Activated gamma-delta T cell (primary cell): ENCODE measurements at places on chromosomes 16 and 17.

- DNase-seq = no peak
These were observed 143.1 kb downstream of the CDH13 start for GRCh38 chr16:82769845-82770244.

DNA sequence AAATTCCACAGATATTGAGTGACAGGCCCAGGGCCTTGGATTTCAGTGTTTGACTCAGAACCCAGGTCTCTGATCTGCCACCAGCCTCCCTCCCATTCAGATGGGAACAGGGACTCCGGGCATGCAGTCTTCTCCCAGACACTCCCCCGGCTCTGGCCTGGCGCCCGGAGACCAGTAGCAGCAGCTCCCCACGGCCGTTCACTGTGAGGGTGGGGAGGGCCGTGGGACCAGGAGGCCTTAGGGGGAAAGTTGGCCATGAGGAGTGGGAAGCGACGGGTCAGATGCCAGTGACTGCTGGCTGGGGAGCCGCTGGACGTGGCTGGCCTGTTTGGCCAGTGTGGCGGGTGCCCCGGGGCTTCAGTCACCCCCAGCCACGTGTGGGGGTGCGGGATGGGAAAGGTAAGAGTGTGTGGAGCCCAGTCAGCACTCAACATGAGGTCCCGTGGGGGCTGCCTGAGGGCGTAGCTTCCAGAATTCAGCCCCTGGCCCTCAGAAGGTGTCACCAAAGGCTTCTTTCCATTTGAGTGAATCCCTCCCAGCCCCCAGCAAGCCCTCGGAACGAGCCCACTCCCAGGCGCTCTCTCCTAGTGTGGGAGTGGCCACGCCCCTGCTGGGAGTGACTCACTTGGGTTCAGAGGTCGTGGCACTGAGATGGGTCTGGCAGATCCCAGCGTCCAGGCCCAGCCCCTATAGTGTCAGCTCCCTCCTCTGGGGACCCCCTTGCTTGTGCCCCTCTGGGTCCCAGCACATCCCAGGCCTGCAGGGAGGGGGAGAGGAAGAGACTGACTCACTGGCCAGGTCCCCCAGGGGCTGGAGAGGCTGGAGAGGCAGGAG is 309.4 kb downstream of the SEC14L1 start:
- DNase-seq = no peak

DNA sequence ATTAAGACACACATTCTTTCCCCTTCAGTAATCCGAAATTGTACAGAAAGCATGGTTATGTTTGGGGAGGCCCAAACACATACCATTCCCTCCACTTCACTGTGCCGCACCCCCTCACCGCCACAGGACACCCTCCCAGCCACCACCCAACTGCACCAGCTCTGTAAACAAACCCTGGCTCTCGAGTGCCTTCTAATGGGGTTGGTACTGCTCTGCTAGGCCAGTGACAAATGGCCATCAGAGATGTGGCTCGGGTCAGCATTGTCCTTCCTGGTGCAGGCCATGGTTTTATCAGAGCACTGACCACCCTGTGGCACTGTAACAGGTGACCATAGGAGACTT is 24.0 kb upstream of the SREBF1 start:
- DNase-seq = no peak

DNA sequence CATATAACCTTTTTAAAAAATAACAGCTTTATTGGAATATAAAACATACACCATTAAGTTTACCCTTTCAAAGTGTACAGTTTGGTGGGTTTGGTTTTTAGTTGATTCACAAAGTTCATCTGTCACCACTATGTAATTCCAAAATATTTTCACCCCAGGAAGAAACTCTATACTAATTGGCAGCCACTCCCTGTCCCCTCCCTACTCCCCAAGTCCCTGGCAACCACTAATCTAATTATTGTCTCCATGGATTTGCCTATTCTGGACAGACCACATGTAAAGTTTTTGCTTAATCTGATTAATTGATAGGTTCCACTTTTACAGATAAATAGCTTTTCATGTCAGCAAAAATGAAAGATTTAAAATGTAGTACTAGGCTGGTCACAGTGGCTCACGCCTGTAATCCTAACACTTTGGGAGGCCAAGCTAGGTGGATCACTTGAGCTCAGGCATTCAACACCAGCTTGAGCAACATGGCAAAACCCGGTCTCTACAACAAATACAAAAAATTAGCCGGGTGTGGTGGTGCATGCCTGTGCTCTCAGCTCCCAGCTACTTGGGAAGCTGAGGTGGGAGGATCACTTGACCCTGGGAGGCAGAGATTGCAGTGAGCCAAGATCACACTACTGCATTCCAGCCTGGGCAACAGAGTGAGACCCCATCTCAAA is 25.0 kb upstream of the MAPK3 start:
- DNase-seq = no peak

DNA sequence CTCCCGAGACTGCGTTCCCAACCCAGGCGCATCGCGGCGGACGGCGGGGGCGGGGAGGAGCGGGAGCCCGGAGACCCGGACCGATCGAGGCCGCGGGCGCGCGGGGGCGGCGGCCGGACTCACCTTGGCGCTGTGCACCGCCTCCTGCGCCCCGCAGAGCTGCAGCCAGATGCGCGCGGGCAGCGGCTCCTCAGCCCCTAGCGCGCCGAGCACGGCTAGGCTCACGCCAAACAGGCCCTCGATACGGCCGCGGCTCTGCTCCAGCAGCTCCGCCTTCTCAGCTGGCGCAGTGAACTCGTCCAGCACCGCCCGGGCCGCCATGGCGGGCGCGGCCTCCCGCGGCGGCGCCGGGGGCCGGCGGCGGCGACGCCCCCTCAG is 339 bp downstream of the N4BP1 start:
- no peak for DNase-seq

DNA sequence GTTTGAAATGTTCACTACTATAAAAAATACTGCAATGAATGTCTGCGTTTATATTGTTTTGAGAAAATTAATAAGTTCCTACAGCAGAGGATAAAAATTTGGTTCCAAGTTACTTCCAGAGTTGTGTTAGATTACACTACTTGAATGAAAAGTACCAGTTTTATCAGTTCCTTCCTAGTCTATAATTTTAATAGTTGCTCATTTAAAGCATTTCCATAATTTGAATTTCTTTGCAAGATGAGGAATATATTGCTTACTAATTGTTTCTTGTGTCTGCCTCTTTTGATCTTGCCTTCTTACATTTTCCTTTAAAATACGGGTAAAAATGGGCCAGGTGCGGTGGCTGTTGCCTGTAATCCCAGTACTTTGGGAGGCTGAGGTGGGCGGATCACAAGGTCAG is 4.0 kb downstream of the EMC6 start:
- no peak for DNase-seq

DNA sequence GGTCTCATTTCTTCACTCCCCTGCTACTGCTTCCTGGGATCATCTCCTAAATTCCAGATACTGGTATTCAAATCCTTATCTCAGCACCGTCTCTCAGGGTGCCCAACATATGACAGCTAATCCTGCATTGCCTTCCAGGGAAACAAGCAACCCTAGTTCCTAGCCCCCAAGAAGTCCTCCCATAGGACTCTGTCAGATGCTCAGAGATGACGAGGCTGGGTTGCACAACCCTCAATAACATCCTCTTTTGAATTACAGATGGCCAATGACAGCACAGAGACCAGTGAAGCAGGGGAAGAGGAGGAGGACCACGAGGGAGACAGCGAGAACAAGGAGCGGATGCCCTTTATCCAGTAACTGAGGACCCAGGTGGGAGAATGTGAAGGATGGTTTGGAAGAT is 45.0 kb upstream of the CLEC3A start:
- no peak for DNase-seq

DNA sequence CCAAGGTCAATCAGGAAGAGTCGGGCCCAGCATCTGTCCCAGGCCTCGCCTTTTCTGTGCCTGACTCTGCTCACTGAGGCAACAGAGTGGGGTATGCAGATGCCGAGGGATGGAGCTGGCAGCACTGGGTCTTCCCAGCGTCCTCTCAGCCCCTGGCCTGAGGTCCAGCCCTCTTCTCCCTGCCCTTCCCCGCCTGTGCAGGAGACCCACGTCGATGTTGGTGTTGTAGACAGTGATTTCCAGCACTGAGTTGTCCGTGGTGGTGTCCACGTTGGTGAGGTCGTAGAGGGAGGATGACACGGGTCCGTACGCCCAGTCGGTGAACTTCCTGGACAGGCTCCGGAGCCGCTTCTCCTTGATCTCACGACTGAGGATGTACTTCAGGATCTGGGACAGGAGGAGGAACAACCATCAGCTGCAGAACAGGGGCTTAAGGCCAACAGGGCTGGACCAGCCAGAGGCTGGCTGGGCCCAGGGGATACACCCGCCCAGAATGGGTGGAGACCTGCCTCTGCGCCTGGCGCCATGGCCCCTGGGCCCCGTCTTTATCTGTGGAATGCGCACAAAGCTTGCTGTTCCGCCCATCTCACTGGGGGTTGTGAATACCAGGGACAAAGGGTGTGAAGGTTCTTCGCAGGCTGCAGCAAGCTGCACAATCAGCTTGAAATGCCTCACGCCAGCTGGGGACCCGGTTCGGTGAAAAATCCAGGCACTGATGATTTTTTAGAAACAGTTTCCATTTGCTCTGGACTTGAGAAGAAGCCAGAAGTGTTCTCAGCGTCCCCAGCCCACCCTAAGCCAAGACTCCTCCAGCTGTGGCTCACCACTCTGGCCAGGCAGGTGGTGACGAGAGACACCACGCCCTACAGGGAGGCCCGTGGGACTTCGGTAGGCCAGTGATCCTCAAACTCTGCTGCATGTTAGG is 27.5 kb downstream of the TRPV3 start:
- DNase-seq = no peak

- DNase-seq = no peak
These were observed 74.0 kb upstream of the GSE1 start for GRCh38 chr16:85539084-85539483.

DNA sequence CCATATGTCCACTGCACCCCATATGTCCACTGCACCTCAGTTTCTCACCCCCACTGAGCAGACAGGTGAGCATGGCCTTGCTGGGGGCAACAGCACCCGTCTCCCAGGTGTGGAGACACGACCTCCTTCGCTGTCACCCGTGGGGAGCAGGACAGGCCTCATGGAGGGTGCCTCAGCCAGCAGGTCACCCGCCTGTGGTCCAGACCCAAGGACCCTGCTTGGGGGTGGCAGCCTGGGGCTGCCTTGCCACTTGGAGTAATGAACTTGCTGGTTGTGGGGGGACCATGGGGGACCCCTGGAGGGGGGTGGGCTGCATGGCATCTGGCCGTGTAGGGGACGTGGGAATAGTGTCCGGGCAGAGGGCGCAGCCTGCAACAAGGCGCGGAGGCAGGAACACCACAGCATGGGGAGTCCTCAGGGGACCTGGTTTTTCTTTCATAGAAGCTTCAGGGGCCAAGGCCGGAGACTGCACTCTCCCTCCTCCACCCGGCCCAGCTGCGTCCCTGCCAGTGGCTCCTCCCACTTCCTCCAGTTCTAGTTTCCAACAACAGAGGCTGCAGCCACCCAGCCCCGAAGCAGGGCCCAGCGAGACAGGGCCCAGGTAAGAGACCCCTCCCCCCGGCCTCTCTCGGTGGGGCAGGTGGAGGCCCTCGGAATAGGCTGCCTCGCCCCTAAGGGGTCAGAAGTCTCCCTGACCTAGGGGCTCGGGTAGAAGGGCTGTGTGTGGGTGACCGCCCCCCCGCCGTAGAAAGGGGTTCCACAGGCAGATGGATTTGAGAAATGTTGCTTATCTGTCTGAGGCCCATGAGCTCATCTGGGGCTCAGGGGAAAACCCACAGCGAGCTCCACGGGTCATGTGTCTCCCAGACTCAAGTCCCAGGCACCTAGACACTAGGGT is at the start of gene NHLRC4:
Gene NHLRC4 (plus strand): TSS at position 531 of the 898 bp plus-strand sequence. CDS start 1,043 bp downstream, outside the sequence.
- no peak for DNase-seq

DNA sequence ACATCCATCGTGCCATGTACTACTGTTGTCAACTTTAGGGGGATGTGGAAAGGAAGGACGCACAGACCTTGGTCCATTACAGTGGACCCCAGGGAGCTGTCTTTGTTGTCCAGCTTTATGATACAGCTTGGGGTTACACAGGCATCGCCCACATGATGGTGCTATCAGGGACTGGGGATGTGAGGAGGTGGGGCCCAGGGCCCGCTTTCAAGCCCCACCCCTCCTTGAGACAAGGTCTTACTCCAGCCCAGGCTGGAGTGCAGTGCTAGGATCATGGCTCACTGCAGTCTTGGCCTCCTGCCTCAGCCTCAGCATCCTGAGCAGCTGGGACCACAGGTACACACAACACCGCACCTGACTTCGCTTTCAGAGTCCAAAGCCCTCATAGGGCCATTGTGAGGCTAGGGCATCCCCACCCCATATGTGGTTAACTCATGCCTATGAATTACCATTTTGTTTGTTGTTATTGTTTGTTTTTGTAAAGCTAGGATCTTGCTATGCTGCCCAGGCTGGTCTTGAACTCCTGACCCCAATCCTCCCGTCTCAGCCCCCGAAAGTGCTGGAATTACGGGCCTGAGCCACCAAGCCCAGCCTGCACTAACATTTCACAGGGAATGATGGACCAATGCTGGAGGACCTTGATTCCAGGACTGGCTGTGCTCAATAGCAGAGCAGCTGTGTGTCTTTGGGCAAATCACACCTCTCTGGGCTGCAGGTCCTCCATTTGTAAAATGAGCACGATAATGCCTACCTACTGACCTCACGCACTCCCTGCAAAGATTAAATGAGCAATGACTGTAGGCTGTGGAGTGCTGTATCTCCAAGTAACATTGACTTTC is 17.2 kb downstream of the ST3GAL2 start:
- DNase-seq = no peak

DNA sequence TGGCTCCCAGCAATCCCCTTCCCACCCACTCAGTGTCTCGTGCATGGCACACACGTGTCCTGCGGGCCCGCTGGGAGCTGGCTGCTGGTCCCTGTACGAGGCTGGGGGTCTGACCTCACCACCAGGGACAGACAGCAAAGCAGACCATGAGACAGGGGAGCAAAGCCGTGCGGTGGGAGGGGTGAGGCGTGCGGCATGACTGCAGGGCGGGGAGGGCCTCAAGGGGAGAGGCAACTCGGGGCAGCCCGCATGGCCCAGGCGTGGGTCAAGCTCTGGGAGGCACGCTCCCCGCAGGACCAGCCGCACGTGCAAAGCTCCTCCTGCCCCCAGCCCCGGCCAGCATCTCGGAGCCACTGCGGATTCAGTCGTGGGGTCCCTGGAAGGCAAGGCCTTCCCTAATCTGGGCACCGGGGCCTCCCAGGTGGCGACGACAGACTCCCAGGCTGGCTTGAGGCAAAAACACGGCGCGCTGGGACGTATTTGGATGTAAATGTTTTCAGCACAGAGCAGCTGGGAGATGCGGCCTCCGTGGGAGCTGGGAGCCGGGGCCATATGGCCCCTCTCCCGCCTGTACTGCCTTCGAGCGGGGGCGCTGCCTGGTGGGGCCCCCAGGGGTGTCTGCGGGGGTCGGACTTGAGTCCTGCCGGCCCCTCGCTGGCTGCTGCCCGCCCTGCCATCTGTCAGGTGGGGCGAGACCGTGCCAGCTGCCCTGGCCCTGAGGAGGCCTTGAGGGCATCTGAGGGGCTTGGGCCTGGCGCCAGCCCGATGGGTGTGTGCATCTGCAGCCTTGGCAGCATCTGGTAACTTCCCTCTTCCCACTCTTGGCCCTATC is 12.2 kb upstream of the CBFA2T3 start:
- DNase-seq = no peak
